ENCODE measurements at places on chromosomes 1 and 21. TPM values are rescaled to one million over a fixed set of nuclear protein-coding genes. Genes with fewer than 3 reads are reported as not detected.

DNA sequence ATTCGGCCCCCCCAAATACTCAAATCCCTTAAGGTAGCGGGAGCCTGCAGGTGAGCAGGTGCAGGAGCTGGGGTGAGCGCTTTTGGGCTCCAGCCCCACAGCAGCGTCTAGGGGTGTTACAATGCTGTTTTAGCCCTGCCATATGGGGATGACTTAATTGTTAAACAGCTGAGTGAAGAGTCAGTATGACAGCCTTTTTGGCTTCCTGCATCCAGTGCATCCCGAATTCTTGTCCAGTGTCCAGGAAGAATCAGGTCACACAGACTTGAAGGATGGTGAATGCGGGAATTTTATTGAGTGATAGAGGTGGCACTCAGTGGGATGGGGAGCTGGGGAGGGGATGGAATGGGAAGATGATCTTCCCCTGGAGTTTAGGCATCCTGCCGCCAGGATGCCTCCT, 30.4 kb upstream of the HHAT start:
- DNase-seq: no peak

- DNase-seq: no peak
Observed at GRCh38 chr1:156090138-156090839, 8.0 kb upstream of the MEX3A start.

Gene PTBP2
- total RNA-seq: 15.2 TPM

Gene MOV10
- 42.8 TPM for total RNA-seq

Gene AQP10
- total RNA-seq: not detected

DNA sequence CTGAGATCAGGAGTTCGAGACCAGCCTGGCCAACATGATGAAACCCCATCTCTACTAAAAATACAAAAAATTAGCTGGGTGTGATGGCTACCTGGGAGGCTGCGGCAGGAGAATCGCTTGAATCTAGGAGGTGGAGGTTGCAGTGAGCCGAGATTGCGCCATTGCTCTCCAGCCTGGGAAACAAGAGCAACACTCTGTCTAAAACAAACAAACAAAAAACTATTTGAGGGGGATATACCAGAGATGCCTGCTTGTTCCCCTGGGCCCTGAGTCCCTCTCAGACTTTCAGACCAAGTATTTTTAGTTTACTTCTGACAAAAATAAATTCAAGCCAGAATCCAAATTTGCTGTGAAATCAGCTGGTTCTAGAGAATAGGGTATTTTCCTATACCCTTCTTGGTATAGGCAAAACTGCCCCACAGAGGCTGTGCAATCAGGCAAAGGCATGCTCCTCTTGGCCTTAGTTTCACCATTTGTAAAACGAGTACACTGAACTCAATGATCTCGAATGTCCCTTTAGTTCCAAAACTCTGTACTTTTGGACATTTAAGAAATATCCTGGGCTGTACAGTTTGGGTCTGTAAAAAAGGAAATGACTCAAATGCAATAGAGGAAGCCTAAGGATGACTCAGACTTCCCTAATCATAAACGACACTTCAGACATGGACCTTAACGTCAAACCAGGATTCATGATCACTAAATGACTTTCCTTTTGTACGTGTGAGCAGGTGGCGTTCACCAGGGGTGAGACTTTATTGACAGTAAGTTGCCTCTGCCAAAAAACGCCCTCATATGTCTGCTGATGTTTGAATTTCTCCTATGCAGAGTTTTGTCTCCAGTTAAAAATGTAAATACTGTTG, 16.1 kb downstream of the ENSA start:
- DNase-seq: no peak

DNA sequence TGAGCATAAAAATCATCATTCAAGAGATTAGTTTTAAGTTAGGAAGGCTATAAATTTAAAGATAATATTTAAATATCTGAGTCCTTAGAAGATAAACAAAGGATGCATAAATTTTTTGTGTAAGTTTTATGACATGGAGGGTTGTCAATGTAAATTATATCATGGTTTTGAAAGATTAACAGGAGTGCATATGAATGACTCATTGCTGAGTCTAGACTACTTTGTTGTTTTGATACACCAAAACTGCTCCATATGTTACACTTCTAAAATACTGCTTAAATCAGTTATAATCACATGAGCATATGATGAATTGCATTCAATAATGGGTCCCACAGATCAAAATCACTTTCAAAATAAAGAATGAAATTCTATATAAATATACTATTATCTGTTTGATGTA, 312.5 kb downstream of the KCNT2 start:
- no peak for DNase-seq

DNA sequence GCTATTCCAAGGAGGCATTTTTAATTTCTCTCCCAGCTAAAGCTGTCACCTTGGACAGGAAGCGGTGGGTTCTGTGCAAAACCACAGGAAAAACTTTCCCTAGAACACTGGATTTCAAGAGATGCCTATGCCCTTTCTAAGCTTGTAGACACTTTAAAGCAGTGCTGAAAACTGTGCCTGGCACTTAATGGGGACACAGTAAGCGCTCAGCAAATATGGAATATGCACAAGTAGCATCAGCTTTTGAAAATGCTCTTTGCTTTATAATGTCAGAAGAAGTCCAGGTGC, 50.9 kb upstream of the TARBP1 start:
- no peak for DNase-seq

GRCh38 chr1:239389703-239390102, 3.3 kb downstream of the CHRM3 start:
- no peak for DNase-seq

DNA sequence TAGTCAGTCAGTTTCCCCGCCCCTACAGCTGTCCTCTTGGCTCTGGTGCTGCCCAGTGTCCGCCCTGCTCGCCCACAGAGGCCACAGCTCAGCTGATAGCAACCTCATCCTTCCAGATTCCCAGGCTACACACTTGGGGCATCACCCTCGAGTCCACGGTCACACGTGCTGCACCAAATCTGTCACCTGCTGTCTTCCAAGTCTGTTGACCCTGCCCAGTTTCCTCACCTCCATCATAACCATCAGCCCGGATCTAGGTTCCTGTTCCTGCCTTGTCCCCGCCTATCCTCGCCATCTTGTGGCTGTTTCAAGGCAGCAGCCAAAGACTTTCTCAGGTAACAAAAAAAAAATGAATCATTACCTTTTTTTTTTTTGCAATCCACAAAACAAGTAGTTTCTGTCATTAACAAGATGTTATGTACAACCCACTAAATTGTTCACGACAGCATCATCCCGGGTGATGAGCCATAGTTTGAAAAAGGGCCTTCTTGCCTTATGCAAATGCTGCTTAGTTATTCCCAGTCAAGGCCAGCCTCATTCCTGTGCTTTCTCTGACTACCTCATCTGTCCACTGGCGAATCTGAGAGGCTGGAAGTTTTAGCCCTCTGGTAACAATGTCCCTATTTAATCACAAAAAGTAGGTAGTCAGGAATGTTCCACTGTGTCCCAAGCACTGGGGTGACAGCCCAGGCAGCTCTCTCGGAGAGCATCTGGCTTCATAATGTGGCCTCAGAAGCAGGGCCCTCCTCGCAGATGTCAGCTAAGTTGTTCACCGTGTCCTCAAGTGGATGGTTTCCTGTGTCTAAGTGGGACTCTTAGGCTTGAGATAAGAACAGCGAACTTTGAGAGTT, 4.9 kb upstream of the MIIP start:
- DNase-seq: no peak

DNA sequence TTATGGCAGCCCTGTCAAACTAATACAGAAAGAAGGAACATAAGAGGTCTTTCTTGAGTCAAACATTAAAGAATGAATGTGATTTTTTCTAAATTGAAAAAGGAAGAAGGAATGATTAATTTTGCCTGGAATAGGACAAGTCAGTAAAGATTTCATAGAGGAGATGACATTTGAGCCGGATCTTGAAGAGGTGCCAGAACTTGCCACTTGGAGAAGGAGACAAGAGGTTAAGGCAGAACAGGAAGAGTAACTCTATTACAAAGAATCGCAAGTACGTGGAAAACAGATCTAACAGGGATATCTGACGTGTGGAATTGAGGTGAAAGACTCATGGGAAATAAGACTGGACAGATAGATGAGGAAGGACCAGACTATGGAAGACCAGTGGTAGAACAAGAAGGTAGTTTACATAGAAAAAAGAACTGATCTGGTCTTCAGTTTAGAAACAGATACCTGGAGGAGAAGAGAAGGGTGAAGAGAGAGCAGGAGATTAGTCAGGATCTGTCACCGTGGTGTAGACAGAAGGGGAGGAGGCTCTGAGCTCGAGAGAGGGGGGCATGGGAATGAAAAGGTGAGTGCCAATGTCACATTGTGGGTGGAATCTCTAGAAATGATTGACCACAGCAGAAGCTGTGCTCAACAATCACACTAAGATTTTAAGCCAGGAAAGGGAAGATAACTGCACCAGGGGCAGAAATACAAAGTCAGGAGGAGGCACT, 32.5 kb downstream of the RHOU start:
- DNase-seq: no peak

DNA sequence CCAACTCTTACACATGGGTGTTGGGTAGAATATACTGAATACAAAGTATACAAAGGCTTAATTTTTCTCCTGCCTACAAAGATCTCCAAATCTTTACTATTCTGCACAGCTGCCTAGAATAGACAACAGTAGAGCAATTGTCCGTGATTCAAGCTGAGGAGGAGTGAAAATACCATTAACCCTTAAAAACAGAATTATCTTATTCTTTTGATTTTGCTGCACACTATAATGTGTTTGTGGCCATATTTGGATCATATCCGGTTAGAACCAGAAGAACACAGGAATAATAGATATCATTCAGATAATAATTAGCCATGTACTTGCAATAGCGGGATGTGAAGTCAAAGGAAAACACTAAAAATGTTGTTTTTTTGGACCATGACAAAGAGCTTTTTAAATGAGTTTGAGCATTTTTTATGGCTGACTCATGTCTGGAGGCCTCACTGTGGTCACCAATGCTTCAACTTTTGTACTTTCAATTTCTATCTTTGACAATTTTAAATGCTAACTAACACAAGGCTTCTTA, 197.6 kb upstream of the FOXD3 start:
- DNase-seq: no peak

DNA sequence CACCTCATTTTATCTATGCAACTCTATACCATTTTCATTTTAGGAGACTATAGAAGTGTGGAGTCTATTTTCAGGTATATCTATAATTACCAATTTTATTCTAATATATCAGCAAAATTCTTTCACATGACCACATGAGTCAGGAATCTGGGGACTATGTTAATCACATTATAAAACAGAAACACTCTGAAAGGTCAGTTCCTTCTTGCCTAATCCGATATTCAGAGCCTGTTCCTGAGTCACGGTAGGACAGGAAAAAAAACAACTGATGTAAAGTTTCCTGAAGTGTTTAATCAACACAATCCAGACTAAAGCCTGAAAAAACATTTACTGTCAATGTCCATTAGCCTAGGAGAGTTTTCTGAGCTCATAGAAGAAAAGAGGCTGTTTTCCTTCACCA, 1902.3 kb downstream of the NCAM2 start:
- DNase-seq: no peak

GRCh38 chr1:41399145-41399795, 38.0 kb downstream of the FOXO6 start:
- DNase-seq: no peak

- DNase-seq: no peak
Observed at GRCh38 chr1:119933397-119933796, 37.1 kb upstream of the ADAM30 start.

GRCh38 chr1:91885213-91885715, 687 bp downstream of the TGFBR3 start:
- DNase-seq: peak; percentile 76

GRCh38 chr1:5646486-5647149, 345.6 kb downstream of the NPHP4 start:
- DNase-seq: no peak

Gene DNAJC6
- total RNA-seq: 1.7 TPM

GRCh38 chr1:230243583-230244353, 176.7 kb downstream of the GALNT2 start:
- no peak for DNase-seq

DNA sequence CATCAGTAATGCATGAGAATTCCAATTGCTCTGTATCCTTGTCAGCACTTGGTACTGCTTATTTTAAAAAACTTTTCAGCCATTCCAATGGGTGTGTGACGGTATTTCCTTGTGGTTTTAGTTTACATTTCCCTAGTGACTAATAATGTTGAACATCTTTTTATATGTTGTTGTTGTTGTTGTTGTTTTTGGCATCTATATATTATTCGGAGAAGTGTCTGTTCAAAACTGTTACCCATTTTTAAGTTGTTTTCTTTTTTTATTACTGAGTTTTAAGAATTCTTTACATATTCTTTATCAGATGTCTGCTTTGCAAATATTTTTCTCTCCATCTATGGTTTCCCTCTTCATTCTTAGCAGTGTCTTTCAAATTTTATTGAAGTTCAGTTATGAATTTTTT, 231.1 kb upstream of the POU3F1 start:
- DNase-seq: no peak

Gene ATF6
- 32.4 TPM for total RNA-seq

- no peak for DNase-seq
Observed at GRCh38 chr1:91846007-91846638, 39.8 kb downstream of the TGFBR3 start.

Gene DMRTA2
- total RNA-seq: not detected

DNA sequence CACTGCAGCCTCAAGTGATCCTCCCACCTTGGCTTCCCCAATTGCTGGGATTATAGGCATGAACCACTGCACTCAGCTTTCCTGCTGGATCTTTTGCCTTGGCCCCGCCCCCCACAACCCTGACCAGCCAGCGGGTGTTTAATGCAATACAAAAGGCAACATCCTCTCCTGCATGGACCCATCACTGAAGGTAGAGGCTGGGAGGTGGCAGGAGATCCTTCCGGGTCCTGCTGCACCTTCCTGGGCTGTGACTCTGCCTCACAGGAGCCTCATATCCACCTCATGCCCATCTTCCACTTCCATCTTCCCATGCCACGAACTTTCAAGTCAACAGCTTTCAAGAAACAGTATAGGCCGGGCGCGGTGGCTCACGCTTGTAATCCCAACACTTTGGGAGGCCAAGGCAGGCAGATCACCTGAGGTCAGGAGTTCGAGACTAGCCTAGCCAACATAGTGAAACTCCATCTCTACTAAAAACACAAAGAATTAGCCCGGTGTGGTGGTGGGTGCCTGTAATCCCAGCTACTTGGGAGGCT, 11.7 kb upstream of the WNT9A start:
- no peak for DNase-seq

DNA sequence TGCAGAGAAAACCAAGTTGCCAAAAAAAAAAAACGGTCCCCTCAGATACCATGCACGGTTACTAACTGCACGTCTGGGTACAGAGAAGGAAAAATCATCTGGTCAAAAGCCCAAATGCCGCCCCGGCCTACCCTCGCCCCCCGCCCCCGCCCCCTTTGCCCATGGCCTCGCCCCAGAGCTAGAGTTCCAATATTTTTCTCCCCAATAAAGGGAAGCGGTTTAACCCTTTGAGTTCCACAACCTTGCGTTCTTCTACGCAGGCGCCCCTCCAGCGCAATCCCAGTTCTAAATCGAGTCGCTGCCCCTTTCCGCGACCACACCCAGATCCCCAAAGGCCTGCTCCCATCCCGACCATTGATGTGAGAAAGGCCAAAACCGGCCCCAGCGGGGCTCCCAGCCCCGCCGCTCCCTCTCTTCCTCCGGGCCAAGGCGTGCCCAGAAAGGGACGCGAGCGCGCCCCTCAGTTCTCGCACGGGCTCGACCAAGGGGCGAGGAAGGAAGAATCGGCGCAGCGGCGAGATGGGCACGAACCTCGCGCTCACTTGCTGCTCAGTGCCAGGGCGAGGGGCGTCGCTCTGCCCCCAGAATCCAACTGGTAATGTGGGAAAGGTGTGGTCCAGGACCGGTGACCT, 797 bp downstream of the WDR47 start:
- DNase-seq: peak; percentile 70

Gene SHE
- 5.5 TPM for total RNA-seq

Measured in suprapubic skin (tissue), 4 donors.